ENCODE measurements at places on chromosomes 1 and 21. TPM values are rescaled to one million over a fixed set of nuclear protein-coding genes. Genes with fewer than 3 reads are reported as not detected.

GRCh38 chr1:151165738-151166504, at the start of the genes LYSMD1 and SCNM1:
Gene LYSMD1, minus strand, starts transcription at chr1:151165902. Its CDS starts 644 bp downstream, at chr1:151165258.
Gene SCNM1, plus strand, starts transcription at chr1:151166144. Its CDS starts 9 bp downstream, at chr1:151166153.
- peaks cover 35% of the 10 kb centered on the region for H3K36me3 ChIP-seq
- DNase-seq, result peak; percentile 99
- no peaks in the 10 kb centered on the region for H3K27me3 ChIP-seq
- peak within 1 kb of the TSS; percentile 82 for H3K4me3 ChIP-seq
- H3K27ac ChIP-seq, result peak within 1 kb of the TSS; percentile 88

SYT14 gene
- 0.49 TPM for total RNA-seq

DNA sequence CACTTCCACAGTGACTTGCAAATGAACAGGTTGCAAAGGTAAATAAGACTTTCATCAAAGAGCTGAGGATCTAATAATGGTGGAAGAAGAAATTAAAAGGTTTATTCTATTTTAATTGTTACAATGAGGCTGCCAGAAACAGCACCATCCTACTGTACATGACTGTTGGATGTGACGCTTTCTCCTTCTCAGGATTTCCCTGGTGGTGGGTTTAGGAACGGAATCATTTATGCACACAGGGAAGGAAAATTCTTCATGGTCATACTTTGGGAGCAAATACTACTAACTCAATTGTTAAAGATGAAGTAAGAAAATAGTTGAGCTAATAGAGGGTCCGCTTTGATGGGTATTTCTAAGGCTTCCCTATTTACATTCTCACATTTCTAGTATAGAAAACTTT, 22.2 kb upstream of the LYPLAL1 start:
- DNase-seq, result no peak
- H3K4me1 ChIP-seq, result peaks cover 5% of the 10 kb centered on the region

DNA sequence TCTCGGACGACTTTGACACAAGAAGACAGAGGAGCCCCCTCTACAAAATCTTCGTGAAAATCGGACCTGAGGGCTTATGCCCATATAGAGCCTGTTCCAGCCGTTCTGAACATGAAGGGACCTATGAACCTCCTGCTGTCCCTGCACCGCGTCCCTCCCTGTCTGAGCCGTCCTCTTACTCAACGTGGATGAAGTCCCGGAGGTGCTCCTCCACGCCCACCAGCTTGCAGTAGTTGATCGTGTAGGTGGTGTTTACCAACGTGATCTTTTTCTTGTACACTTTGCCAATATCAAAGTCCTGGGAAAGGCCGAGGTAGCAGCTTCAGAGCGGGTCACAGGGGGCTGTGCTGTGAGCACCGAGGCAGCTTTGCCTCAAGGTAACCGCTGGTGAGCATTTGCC, 40.0 kb downstream of the CFAP74 start:
- no peaks in the 10 kb centered on the region for H3K36me3 ChIP-seq
- no peak overlapping the region for H3K27ac ChIP-seq
- no peaks in the 10 kb centered on the region for H3K27me3 ChIP-seq
- DNase-seq, result no peak

DNA sequence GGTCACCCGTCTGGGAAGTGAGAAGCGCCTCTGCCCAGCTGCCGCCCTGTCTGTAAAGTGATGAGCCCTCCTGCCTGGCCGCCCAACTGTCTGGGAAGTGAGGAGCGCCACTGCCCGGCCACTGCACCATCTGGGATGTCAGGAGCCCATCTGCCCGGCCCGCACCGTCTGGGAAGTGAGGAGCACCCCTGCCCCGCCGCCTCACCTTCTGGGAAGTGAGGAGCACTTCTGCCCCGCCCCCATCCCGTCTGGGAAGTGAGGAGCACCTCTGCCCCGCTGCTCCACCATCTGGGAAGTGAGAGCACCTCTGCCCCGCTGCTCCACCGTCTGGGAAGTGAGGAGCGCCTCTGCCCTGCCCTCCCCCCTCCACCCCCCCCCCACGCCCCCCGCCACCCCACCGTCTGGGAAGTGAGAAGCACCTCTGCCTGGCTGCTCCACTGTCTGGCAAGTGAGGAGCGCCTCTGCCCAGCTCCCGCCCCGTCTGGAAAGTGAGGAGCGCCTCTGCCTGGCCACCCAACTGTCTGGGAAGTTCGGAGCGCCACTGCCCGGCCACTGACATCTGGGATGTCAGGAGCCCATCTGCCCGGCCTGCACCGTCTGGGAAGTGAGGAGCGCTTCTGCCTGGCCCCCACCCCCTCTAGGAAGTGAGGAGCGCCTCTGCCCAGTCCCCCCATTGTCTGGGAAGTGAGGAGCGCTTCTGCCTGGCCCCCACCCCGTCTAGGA, 4.5 kb upstream of the ZZZ3 start:
- no peaks in the 10 kb centered on the region for H3K27me3 ChIP-seq
- H3K4me3 ChIP-seq, result no peak overlapping the region
- H3K36me3 ChIP-seq, result no peaks in the 10 kb centered on the region
- DNase-seq, result no peak
- H3K4me1 ChIP-seq, result peaks cover 14% of the 10 kb centered on the region
- no peak overlapping the region for H3K27ac ChIP-seq

SPATC1L gene
- total RNA-seq, result 5.2 TPM

DNA sequence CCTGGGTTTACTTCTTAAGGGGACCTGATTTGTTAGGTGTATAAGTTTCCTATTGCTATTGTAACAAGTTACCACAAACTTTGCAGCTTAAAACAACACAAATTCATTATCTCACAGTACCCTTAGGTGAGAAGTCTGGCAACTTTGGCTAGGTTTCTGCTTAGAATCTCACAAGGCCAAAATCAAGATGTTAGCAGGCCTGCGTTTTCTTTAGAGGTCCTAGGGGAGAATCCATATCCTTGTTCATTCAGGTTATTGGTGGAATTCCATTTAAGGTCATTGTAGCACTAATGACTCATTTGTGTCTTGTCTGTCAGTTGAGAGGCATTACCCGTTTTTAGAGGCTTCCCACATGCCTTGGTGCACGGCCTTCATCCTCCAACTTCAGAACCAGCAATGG, 8.2 kb upstream of the SH2D1B start:
- no peaks in the 10 kb centered on the region for H3K4me1 ChIP-seq
- DNase-seq, result no peak
- no peaks in the 10 kb centered on the region for H3K27me3 ChIP-seq
- H3K4me3 ChIP-seq, result no peak overlapping the region
- no peak overlapping the region for H3K27ac ChIP-seq

All from vagina (tissue), 2 donors.